Activated T-cell treated with anti-CD3 and anti-CD28 coated beads for 4 hours (primary cell): ENCODE measurements at places on chromosomes 7 and 10.
A peak's percentile ranks its signal among the peaks of the same experiment; 100 is the strongest.

DNA sequence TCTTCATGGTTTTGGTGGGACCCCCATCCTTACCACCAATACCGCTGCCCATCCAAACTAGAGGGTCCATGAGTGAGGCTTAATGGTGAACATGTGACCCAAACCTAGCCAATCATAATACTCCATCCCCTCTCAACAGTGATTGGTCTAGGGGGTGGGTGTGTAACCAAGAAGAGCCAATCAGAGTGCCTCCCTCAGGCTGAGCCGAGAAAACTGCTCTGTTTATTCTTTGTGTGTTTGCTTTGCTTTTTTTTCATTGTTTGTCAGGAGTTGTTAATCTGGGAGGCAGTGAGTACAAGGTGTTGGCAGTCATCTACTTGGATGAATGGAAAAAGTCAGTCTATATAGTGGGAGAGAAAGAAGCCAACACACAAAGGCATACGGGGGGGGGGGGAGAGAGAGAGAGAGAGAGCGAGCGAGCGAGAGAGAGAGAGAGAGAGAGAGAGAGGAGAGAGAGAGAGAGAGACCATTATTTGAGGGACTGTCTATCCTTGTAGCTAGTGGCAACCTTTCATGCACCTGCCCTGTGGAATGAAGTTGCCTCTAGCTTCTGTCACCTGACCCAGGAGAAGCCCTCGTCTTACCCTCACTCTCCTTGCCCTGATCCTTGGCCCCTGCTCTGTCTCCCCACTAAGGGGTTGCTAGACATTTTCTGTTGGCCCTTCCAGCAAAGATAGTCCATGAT lies 441.7 kb downstream of the TYW1 start:
- DNase-seq, result no peak

GRCh38 chr10:35942057-35942456 lies 300.0 kb upstream of the FZD8 start:
- DNase-seq, result no peak

GRCh38 chr7:137916980-137917645 lies 70.3 kb upstream of the DGKI start:
- DNase-seq, result no peak

DNA sequence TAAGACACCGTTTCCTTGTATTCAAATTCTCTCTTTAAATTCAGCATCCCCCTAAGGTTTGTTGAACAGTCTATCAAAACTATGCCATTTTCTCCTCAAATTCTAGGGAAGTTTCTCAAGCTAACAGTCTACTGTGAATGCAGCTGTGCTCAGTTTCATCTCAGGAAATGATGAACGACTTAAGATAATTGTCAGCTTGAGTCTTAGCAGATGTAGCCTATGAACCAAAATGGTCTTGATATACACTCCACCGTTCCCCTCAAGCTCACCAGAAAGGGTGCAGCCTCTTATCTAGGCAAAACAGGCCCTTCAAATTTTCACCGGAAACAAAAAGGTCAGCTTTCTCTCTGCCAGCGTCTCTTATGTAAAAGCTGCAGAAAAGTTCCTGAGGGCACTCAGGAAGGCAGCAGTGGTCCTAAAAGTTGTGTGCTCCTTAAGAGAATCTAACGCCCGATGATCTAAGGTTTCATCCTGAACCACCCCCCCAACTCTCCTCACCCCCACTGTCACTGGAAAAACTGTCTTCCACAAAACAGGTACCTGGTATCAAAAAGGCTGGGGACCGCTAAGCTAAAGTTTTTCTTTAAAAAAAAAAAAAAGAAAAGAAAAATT lies 2.1 kb downstream of the DNAJC9 start:
- DNase-seq, result no peak

DNA sequence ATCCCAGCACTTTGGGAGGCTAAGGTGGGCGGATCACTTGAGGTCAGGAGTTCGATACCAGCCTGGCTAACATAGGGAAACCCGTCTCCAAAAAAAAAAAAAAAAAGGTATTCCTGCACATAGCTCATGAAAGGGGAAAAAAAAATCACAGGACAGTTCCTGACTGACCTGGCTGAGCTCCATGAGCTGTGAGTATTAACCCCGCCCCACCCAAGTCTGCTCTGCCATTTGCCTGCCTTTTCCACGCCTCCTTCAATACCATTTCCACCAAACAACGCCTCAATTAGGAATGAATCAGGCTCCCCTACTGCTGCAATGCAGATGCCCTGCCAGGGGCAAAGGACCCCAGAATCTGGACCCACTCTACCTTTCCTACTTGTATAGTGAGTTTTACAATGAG lies 55.0 kb downstream of the PDIA4 start:
- no peak for DNase-seq

DNA sequence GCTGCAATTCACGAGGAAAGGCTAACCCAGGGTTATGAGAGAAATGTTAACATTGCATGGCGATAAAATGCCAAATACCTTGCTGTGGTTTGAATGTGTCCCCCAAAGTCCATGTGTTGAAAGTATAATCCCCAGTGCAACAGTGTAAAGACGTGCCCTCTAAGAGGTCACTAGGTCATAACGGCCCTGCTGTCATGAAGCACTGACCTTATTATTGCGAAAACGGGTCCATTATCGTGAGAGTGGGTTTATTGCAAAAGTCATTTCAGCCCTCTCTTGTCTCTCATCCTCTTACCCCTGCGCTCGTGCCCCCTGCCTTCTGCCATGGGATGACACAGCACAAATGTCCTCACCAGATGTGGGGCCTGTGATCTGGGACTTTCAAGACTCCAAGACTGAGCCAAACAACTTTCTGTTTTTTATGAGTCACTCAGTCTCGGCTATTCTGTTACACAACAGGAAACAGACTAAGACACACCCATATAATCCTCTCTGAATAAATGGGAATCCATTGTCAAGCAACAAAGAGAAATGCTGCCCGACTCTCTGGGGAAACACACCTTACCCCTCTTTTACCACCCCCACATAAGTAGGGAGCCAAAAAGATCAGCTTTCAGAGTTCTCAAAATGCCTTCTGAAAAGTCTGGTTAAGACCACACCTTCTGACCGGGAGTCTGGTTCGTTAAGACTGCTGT lies 73.1 kb upstream of the UCN3 start:
- DNase-seq, result peak; percentile 43
